DMS 273 treated with DMSO at 0.1 percent for 48 hours (cell line): ENCODE measurements at places on chromosomes 11 and 22.

DNA sequence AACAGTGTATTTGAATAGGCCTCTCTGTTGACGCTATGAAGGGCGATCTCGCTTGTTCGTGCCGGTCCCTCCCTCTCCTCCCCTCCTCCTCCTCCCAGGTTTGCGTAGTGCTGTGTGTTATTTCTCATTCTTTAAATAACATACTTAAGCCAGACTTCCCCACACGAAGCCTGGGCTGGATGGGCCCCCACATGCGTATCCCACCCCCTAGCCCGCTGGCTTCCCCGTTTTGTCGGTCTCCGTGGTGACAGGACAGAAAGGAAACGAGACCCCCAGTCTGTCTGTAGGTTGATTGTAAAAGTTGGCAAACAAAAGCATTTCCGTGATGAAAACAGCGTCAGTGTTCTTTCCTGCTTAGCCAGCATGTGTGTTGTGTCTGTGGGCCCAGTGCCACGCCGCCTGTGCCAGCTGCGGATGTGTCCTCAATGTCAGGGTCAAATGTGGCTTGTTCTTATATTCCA lies 27.3 kb downstream of the FAM118A start:
- DNase-seq, result no peak

DNA sequence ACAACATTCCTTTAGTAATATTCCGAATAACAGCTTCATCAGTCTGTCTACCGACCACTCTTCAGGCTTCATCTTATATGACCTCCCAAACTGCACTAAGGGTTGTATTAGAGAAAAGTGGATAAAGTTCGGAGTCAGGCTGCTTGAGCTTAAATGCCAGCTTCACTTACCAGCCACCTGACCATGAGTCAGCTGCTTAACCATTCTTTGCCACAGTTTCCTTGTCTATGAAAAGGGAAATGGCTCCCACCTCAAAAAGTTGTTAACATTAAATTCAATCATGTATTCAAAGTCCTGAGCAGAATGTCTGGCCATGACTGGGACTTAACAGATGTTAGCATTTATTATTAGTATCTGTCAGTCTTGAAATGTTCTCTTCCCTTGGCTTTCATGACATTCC lies 20.9 kb downstream of the LIMK2 start:
- DNase-seq, result no peak

DNA sequence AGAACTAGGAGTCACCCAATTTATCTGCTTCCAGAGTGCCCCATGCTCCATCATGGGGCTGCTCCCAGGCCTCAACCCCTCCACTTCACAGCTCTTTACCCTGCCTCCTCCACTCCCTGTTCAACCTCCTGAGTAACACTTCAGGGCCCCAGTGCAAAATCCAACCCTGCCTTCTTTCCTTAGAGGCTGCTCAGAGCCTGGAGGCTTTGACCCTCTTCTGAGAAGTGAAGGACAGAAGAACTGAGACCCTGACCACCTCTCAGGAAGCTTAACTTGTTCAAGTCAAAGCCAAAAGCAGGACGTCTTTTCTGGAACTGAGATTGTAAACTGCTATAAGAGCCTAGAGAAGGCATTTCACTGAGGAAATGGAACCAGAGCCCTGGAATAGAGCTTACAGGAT lies 15.5 kb downstream of the EIF3F start:
- no peak for DNase-seq

DNA sequence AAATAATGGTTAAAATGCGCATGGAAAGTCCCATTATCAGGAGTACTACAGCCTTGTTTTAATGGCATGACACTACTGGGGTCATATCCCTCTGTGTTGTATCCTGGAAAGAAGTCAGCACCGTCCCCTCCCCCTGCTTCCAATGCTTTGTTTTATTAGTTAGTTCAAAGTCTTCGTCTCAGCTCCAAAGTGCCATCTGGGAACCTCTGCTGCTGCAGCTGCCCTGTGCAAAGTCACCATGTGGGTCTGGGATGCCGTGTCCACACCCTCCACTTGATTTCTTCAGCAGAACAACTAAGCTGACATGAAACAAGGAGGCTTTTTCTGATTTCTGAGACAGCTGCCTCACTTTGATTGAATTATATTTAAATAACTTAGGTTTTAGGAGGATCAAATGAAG lies 29.5 kb upstream of the NCAM1 start:
- peak; percentile 1 for DNase-seq

GRCh38 chr11:70111269-70112016 lies 33.3 kb downstream of the ANO1 start:
- no peak for DNase-seq
